NCI-H1048 (cell line): ENCODE measurements at places on chromosomes 5 and 9.

- DNase-seq, result no peak
Observed at GRCh38 chr5:113268232-113268631, 166.6 kb downstream of the TSSK1B start.

DNA sequence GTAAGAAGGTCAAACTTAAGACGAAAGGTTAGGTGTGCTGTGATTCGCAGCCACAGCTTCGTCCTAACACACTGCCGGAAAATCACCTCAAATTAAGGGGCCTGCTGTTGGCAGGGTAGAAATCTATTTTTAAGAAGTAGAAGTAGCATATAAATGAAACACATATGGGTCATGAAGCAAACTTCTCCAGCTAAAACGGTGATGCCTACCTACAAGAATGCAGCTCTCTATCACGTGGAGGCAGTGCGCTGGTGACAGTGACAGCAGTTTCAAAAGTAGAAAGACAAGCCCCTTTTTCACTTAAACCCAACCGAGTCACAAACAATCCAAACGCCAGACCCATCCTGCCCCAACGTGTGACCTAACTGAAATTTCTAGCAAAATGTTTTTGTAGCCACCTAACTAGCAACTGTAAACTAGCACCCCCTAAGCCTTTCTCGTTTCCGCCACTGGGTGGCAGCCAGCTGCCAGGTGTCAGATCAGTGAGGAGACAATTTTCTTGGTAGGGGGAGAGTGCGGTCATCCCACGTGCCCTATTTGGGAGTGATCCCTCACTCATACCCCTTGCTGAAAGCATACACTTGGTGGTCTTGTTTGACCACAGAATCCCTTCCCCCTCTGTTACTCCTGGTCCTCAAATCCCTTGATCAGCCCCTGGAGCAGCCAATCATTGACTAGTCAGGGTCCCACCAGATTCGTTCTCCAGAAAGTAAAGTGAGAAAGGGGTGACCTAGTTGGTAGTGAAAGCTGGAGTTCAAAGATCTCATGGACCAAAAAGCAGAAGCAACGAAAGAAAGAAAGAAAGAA lies 71.8 kb upstream of the MAMDC2 start:
- DNase-seq, result no peak

- no peak for DNase-seq
Observed at GRCh38 chr5:95110118-95110517, 174.8 kb downstream of the MCTP1 start.

GRCh38 chr5:2320611-2321010 lies 430.9 kb downstream of the IRX2 start:
- no peak for DNase-seq

DNA sequence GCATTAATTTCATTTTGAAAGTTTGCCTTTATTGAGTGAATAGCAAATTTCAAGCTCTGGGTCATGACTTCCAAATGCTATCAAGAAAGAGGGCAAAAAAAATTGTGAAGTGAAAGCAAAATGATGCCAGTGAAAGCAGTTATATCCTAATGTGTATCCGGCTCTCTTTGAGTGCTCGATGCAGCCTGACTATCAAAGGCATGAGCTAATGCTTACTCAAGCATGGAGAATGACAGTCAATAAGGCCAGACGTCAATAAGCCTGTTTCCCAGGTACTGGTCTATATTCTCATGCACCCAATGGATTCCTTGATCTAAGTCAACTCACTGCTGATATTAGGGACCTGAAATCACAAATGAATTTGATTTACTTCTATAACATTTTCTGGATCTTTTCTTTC lies 435.5 kb downstream of the CAAP1 start:
- DNase-seq, result no peak

DNA sequence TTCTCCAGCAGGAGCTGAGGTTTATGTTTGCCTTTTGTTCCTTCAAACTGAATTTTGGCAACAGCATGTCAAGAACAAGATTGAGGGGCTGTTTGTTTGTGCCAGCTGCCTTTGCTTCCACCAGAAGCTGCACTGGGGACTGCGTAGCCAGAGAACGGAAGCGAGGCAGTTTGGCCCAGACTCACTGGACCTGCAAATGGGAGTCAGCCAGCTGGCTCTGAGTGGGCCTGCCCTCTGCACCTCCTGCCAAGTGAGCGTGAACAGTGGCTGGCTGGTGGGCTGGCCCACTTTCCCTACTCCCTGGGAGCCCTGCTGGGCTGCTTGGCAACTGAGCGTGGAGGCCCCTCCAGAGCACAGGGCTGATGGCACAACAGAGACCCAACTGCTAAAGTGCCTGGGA lies 111.6 kb downstream of the GALNT10 start:
- DNase-seq, result no peak

DNA sequence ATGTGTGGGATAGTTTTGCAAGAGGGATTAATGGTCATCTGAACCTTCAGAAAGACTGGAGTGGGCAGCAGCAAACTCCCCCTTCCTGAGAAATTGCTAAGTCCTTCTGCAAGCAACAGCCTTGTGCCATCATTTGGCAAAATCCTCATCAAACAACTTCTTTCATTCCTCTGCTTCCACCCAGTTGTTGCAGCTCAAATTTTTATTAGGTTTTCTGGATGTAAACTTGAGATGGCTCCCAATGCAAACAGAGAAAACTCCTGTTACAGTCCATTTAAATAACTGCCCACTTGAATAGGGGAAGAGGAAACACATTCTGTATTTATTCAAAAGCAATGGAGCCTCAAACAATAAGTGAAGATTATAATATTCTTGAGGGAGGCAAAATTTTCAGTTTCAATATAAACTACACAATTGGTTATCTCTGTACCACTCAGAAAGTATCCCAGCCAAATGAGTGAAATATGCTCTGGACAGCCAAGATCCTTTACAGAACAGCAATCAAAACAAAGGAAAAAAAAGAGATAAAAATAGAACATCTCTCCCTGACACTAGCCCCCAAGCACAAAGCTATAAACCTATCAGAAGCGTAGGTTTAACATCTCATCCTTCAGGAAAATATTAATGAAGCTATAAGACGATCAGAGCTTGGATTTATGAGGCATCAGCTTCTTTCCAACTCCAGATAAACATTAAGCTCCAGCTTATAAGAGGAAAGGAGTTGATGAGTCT lies 17.3 kb upstream of the DAP start:
- no peak for DNase-seq

- DNase-seq, result no peak
Observed at GRCh38 chr5:156394642-156395305, 67.8 kb downstream of the SGCD start.

DNA sequence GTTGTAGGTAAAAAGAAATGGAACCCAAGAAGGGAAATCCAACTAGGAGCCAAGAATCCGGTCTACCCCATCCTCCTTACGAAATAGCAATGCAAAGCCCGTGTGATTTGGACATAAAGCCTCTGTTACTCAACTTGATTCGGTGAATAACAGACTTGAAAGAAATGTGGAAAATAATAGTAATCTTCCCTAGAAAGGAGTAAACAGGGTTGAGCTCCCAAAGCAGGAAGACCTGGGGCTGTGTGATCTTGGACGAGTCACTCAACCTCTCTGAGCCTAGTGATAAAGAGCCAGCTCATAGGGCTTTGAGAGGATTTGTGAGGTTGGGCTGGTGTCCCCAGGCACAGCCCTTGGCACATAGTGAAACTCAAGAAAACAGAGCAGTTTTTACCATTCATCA lies 42.7 kb upstream of the IL17B start:
- DNase-seq, result no peak

DNA sequence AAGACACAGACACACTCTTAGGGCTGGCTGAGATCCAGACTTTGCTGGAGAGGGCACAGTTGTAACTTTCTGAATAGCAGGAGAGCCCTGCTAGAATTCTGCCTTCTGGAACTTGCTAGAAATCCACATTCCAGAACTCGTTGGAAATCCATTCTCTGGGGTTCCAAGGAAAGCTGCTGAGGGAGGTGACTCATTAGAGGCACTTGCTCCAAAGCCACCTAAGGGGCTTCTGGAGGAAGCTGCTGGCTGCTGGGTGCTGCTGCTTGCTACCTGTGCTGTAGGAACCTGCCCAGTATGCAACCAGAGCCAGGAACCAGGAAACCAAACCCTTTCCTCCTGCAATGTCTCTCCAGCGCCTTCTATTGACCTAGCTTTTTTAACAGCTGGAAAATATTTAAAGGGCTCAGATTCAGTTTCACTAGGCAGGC lies 4.1 kb upstream of the TLE4 start:
- no peak for DNase-seq

- no peak for DNase-seq
Observed at GRCh38 chr5:3925935-3926334, 330.3 kb downstream of the IRX1 start.

GRCh38 chr9:121057821-121058220 lies 7.7 kb upstream of the C5 start:
- DNase-seq, result no peak

DNA sequence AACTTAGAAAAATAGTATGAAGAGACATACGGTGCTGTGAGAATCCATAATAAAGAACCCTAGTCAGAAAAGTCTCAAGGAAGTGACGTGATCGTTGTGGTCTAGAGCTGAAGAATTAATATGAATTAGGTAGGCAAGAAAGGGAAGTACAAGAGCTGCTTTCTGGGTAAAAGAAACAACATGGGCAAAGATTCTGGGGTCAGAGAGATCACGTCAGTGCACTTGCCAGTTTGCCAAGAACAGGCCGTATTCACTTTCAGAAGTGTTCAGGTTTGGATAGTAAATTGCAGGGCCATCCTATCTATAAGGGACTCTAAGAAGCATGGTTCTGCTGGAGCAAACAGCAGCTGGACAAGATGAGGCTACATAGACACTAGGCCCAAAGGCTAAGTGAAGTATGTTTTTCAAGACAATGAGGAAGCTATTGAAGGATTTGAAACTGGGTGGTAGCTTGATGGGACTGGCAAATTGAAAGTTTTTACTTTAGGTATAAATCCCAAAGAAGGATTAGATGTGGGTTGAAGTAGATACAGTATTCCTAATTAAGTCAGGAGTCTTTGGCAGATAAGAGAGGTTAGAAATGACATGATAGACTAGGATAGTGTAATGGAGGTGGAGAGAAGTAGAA lies 4.8 kb upstream of the CHD1 start:
- no peak for DNase-seq

- no peak for DNase-seq
Observed at GRCh38 chr5:94945656-94946055, 327.2 kb downstream of the SLF1 start.

GRCh38 chr9:134839455-134840125 lies 41.0 kb upstream of the FCN2 start:
- DNase-seq, result no peak

- DNase-seq, result no peak
Observed at GRCh38 chr9:27505744-27506161, 18.3 kb upstream of the IFNK start.

DNA sequence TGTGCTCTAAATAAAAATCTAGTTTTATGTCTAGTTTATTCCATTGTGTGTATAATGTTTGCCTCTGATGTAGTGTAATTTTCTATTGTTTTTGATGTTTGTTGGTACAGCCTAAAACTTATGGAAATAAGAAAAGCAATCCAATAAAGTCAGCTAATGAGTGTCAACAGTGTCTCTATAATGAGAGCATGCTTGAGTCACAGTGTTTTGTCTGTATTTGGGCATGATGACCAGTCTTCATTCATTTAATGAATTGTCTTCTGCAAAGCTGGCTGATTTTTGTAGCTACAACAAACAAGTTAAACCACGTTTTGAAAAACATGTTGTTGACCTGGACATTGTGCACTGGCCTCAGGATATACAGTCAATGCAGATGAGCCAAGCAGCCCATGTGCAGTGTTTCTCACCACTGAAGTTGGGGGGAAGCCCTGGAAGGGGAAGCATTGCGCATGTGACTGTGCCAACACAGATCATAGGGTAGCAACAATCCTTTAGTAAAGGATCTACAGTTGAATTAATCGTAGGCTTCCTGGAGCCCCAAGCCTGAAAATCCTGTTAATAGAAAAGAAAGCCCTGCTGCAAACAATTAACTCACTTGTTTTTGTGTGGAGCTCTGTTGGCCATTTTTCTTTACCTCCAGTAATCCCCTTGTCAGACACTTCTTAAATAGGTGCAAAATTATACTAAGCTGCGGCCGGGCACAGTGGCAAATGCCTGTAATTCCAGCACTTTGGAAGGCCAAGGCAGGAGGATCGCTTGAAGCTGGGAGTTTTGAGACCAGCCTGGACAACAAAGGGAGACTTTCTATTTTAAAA lies 88.0 kb downstream of the INIP start:
- no peak for DNase-seq

- DNase-seq, result no peak
Observed at GRCh38 chr5:7881816-7882215, 12.9 kb downstream of the MTRR start.

DNA sequence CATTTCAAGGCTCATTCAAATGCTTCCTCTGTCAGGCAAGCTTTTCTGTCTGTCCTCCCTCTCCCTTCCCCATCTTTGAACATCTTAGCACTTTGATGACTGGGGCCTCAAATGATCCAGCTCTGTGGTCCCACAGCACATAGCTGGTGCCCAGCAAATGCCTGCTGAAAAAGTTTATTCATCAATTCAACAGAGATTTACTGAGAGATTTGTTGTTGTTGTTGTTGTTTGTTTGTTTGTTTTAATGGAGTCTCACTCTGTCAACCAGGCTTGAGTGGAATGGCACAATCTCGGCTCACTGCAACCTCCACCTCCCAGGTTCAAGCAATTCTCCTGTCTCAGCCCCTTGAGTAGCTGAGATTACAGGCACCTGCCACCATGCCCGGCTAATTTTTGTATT lies 6.0 kb upstream of the EXOSC2 start:
- no peak for DNase-seq

GRCh38 chr5:147169901-147170300 lies 64.9 kb upstream of the STK32A start:
- DNase-seq, result no peak

- no peak for DNase-seq
Observed at GRCh38 chr9:68898781-68899439, 115.0 kb downstream of the PRKACG start.
